ENCODE measurements at places on chromosomes 3 and 15.
A peak's percentile ranks its signal among the peaks of the same experiment; 100 is the strongest.

GRCh38 chr15:39433376-39433775 lies 147.5 kb upstream of the THBS1 start:
- no peak for DNase-seq

GRCh38 chr3:117531078-117531767 lies 821.6 kb downstream of the TUSC7 start:
- no peak for DNase-seq

GRCh38 chr15:38859574-38859973 lies 295.0 kb upstream of the RASGRP1 start:
- DNase-seq, result no peak

DNA sequence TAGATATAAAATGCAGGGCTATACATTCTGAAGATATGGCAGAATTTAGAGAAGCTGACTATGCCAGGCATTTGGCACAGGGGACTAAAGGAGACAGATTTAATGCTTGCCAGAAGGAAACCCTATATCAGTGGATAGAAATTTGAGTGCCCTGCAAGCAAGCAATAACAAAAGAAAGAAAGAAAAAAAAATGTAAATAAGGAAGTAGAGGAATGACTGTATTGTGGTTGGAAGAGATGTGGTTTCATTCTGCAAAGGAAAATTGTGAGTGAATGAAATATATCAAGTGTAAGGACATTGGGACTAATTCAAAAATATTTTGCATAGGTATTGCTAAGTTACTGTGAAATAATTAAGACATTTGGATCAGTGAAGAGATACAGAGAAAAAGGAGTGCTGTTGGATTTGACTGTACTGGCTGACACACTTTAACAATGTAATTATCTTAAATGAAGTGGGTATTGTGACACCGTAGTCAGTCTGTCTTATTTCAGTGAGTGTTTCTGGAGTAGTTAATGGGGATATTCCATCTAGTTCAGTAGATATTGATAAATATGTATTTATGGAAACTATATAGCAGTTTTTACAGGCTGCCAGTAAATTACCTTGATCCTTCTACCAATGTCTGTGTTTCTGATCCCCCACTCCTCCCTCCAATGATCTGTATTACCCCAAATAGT lies 418.2 kb downstream of the CNTN4 start:
- no peak for DNase-seq

DNA sequence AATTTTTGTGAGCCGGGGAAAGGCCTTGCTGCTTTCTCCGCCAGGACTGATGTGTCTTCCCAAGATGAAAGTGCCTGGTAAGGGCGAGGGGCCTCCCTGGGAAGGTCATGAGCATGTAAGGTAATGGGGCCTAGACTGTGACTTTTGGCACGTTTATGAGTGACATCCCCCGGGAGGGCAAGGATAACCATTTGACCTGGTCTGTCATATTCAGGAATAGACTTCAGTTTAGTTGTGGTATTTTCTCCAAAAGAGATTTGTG lies 631 bp upstream of the CNBP start:
- no peak for DNase-seq

- DNase-seq, result no peak
Measured at GRCh38 chr3:172550347-172550943, 27.2 kb upstream of the TNFSF10 start.

GRCh38 chr15:46713045-46713444 lies 1004.3 kb upstream of the SEMA6D start:
- DNase-seq, result no peak

- no peak for DNase-seq
Measured at GRCh38 chr3:122985539-122985938, 42.0 kb downstream of the SEMA5B start.

GRCh38 chr3:32002561-32003368 lies 21.2 kb downstream of the ZNF860 start:
- DNase-seq, result no peak

GRCh38 chr15:73704869-73705645 lies 20.9 kb downstream of the CD276 start:
- DNase-seq, result peak; percentile 66

GRCh38 chr3:89372456-89372855 lies 265.0 kb downstream of the EPHA3 start:
- no peak for DNase-seq

DNA sequence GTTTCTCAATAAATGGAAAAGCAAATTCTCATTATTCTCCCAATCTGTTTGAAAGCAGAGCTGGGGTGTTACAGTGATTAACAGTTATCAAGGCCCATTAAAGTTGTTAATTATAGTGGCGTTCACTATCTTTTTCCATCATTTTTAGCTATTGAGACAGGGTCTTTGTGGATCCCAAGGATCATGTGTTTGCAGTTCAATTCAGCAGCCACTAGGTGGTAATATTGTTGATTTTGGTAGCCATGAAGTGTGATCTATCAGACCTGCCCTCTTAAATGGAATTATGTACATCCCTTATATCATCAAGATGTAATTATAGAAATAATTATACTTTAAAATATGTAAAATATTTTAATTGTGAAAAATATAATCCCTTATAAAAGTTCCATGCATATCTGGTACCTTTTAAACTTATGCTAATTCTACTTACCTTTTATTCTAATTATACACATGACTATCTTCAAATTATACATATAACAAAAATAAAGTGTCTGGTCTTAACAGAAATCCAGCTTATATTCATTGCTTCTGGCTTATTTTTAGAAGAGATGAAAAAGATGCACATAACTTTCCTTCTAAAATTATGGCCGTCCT lies 126.4 kb downstream of the GREM1 start:
- no peak for DNase-seq

DNA sequence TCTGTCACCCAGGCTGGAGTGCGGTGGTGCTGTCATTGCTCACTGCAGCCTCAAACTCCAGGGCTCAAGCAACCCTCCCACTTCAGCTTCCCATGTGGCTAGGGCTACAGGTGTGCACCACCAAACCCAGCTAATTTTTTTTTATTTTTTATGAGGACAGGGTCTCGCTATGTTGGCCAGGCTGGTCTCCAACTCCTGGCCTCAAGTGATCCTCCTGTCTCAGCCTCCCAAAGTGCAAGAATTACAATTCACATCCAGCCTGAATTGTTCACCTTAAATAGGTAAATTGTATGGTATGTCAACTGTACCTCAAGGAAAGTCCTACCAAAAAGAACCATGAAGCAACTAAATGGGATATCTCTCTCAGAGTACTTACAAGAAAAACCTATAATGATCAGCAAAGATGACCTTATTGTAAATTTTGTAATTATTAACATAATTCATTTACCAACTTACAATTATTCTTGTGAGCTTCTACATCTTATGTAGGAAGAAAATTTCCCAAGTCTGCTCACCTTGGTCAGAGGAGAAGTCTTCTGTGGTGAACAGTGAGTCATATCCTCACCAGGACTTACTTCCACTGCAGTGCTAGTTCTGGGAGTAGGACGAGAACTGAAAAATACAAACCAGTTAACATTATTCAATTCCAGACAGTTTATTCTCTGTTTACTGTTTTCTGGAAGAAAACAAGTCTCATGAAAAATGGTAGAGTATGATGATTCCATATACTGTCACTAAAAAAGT lies 54.4 kb downstream of the ULK4 start:
- no peak for DNase-seq

DNA sequence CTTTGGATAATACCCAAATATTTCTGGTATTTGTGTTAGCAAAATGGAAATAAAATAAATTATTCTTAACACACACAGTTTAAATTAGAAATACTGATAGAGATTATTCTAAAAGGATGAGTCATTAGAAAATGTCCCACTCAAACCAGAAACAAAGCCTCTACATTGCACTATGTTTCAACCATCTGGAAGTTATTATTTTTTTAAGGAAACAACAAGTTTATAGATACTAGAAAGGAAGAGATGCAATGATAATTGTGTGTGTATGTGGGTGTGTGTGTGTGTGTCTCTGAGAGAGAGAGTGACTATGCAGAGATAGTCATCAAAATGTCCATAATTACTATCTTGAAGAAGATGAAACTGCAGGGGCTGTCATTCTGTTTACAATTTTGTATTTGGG lies 1340.5 kb downstream of the ROBO1 start:
- no peak for DNase-seq

DNA sequence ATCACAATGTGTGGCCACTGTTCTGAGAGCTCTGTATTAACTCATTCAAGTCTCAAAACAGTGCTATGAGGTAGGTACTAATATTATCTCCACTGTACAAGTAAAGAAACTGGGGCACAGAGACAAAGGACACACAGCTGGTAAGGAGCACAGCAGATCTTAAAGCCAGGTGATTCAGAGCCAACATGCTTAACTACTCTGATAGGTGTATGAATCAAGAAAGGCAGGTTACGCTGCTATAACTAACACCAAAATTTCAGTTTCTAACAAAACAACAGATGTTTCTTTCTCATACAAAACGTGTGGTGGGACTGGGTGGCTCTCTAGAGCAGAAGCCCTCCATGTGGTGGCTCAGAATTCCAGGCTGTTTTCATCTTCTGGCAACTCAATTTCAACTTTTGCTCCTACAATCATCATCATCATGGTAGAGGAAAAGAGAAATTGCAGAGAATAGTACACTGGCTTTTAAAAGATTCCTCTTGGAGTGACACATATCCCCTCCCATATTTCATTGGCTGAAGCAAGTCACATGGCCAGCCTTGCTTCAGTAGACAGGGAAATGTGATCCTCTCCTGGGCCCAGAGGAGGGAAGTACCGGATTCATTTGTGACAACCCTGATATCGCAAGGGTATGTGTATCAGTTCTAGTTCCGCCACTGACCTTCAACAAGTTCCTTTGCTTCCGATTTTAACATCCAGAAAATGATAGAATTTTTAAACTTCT lies 126.2 kb upstream of the PTX3 start:
- DNase-seq, result no peak

GRCh38 chr3:118412503-118412902 lies 622.1 kb downstream of the IGSF11 start:
- DNase-seq, result no peak

- DNase-seq, result no peak
Measured at GRCh38 chr3:29926378-29926777, 645.5 kb downstream of the RBMS3 start.

DNA sequence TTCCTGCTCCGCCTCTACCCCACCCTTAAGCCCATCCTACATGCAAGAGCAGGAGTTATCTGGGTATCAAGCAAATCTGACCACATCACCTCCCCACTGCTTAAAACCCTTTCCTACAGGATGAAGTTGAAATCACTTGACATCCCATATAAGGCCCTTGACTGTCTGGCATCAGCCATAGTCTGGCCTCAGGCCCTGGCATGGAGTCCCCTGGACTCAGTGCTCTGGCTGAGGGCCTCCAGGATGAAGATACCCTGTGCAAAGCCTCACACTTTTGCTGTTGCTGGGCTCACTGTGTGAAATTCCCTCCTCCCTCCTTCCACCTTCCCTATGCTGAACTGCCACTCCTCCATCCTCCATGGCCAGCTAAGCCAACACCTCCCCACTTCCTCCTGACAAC lies 65.2 kb upstream of the GLCE start:
- DNase-seq, result no peak

DNA sequence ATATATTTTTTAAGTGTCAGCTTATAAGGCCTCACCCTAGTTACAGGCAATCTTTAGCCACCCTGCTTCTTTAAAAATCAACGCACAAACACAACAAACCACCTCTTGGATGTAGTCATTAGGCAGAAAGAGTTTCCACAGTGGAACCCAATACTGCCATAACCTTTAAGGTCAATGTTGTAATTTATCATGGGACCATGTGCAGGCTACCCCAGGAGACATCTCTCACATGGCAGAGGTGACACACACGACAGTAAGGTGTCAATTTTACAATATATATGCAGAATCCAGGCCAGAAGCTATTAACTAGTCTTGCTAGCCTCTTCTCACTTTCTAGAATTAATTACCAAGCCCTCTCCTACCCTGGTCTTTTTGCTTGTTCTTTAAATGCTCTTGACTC lies 336.5 kb downstream of the MAGI1 start:
- DNase-seq, result no peak

GRCh38 chr3:129576514-129577352 lies 29.7 kb downstream of the PLXND1 start:
- no peak for DNase-seq

GRCh38 chr15:92014281-92015030 lies 160.9 kb downstream of the SLCO3A1 start:
- no peak for DNase-seq

DNA sequence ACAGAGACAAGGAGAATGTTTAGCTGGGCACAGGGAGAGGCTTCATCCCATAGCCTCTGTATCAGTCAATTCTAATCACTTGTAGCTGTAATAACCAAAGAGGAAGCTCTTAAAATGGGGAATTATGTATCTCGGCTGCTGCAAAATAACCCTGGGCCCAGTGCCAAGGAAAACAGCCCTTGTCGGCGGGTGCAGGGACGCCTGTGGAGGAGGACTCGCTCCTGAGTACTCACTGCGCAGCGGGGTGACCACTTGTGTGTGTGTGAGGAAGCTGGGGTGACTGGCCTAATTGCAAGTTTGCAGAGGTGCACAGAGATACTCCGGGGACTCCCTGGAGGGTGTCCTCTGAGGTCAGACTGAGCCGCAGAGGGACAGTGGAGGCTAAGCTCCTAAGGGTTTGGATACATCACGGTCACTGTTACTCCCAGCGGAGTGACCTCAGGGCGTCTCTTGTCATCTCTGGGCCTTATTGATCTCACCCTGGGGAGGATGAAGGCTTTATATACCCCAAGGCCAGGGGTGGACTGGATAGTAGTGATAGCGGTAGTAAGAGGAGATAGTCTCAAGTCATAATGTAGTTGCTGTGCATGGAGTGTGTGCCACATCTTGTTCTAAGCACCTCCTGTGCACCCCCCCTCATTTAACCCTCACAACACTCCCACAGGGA lies 37.2 kb downstream of the SLC6A6 start:
- no peak for DNase-seq

GRCh38 chr15:70253461-70254156 lies 155.9 kb upstream of the TLE3 start:
- DNase-seq, result no peak

- DNase-seq, result no peak
Measured at GRCh38 chr3:80331494-80332170, 563.8 kb upstream of the ROBO1 start.

DNA sequence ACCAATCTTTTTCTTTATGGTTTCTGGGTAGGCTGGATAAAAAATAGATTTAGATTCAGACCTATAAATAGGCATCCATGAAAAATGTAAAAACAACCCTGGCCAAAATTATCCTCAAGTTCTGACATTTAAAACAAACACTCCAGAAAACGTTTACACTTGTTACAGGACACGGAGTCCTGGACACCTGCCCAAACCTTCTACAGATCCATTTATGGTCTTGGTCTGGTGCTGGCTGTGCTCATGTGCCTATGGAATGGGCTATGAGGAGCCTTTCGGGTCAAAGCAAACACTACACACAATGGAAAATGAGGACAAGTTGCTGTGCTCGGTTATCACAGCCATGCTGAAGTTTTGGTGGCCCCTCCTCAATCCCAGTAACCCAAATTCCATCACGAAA lies 108.1 kb downstream of the PDZRN3 start:
- no peak for DNase-seq

DNA sequence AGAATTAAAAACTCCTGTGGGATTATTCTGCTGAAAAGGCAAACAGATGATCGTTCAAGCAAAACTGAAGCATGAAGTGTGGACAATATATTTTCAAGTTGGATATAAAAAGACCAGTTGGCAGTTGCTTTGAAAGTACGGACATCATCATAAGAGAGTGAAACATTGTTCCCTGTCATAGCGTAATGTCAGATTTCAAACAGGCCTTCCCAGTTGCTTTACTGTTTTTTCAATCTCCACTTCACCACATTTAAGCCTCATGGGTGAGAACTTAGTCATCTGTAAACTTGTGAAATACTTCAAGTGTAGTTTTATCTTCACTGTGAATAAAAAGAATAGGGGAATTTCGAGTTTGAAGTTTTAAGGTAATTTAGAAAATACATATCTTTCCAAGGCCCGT lies 435.1 kb upstream of the CNTN3 start:
- no peak for DNase-seq

- no peak for DNase-seq
Measured at GRCh38 chr3:9666704-9667445, 17.6 kb downstream of the MTMR14 start.
